ENCODE measurements at places on chromosomes 4 and X.

DNA sequence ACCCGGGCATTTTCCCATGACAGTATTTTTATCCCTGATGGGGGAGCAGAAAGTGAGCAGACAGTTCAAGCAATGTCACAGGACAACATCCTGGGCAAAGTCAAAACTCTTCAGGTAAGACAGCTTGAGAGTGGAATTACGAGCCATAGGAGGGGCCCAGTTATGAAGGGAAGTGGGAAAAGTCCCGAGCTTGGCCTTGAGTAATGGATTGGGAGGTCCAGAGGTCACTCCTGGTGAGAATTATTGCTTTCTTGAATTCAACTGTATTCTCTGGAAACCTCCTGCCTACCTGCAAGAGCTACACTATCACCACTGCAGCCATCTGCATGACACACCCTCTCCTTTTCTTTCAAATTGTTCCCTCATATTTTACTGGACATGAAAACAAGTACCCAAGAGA, 89.1 kb downstream of the AASDH start:
- DNase-seq, result no peak

DNA sequence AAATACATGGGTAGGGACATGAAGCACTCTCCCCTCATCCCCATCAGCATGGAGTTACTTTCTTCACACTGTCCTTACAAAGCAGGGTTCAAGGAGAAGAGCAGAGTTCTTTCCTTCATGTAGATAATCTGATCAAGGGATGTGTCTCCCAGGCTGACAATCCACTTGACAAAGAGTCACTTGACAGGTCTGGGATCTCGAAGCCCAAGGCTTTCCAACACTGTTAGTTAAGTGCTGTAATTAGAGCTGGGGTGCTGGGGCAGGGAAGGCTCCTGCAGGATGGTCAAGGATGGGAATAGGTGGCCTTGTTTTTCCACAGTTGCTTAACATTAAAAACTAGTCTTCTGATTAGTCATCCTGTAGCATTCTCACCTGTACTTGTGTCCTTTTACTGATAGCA, 38.0 kb downstream of the CCNG2 start:
- DNase-seq, result no peak

DNA sequence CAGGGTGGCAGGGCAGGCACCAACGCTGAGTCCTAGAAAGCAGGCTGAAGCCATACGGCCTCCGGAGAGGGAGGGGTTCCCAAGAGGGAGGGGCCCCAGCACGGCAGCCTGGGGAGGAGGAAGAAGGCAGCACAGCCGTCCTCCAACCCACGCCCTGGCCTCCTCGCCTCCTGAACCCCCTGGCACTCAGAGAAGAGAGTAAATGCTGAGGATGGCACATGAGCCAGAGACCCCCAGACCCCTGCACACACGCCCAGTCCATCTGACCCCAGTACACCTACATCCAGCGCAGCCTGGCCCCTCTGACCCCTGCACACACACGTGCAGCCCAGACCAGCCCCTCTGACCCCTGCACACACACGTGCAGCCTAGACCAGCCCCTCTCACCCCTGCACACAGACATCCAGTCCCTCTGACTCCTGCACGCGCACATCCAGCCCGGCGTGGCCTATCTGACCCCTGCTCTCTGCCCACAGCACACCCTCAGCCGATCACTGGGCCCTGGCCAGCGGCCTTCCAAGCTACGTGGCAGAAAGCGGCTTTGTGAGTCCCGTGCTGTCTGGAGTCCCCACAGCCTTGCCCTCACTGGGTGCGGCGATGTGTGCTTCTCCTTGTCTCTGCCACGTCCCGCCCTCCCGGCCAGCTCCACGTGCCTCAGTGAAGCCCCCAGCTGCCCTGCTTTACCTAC, 18.5 kb downstream of the ATP5ME start:
- no peak for DNase-seq

GRCh38 chrX:111410590-111411078, 1.4 kb downstream of the DCX start:
- no peak for DNase-seq

- DNase-seq, result no peak
Measured at GRCh38 chrX:130351567-130351966, 11.8 kb downstream of the SLC25A14 start.

- DNase-seq, result no peak
Measured at GRCh38 chr4:173091958-173092357, 76.7 kb upstream of the GALNT7 start.

- DNase-seq, result no peak
Measured at GRCh38 chr4:76616526-76616925, 181.5 kb downstream of the SHROOM3 start.

DNA sequence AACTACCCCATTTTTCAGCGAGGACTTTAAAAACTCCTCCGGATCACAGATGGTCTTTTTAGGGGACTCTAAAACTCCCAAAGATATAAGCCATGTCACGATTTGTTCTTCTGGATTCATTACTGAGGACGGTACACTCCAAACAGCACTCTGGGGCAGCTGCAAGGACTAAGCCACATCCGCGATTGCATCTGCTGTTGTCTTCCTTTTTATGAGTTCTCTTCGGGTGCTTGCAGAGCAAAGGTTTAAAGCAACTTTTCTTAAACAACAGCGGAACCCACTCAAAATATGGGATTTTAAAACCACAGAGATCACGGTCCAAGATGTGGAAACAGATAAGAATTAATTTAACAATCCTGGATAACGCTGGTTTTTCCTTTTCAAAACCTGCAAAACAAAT, at the start of gene ARHGEF6:
ARHGEF6 (minus strand) TSS at position 170 of the 400 bp plus-strand sequence; CDS start at position 120, 50 bp downstream.
- DNase-seq, result no peak

DNA sequence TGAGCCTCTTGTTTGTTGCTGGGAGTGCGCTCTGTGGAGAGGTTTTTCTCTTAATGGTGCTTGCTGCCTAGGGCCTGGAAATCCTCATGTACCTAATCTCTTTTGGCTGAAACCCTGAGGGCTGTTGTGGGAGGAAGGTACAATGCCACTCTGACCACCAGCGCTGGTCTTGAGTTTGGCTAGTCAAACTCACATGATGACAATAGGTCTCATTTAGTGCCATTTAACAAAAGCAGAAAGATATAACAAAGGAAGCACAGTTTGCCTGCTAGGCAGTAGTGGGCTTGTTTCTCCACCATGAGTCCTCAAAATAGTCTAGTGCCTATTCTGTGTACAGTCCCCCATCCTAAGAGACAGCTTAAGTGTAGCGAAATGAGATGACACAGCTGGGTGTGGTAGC, 111.3 kb downstream of the TSPAN7 start:
- DNase-seq, result no peak

- DNase-seq, result no peak
Measured at GRCh38 chrX:14903891-14904290, 30.7 kb downstream of the MOSPD2 start.

GRCh38 chr4:70925899-70926635, 23.9 kb downstream of the MOB1B start:
- DNase-seq, result no peak

DNA sequence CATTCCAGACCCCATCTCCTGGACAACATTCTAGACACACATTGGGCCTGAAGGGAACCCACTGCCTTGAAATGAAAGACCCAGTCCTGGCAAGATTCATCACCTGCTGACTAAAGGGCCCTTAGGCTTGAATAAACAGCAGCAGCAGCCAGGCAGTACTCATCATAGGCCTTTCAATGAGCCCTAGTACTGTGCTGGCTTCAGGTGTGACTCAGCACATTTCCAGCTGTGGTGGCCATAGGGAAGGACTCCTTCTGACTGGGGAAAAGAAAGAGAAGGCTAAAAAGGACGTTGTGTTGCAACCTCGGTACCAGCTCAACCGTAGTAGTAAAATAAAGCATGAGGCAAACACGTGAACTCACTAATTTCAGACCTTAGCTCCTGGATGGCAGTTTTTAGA, 344.0 kb downstream of the ACTRT1 start:
- DNase-seq, result no peak

- no peak for DNase-seq
Measured at GRCh38 chr4:171484681-171485080, 328.5 kb upstream of the GALNTL6 start.
